ENCODE measurements at places on chromosomes 6 and 20. TPM values are rescaled to one million over a fixed set of nuclear protein-coding genes. Genes with fewer than 3 reads are reported as not detected.
A peak's percentile ranks its signal among the peaks of the same experiment; 100 is the strongest.

Gene ISM1
- total RNA-seq: not detected

GRCh38 chr6:64733433-64733832 lies 973.6 kb downstream of the EYS start:
- DNase-seq: no peak

- DNase-seq: no peak
Measured at GRCh38 chr6:136624347-136624746, 74.1 kb upstream of the MAP7 start.

- no peak for DNase-seq
Measured at GRCh38 chr6:157343732-157344131, 20.4 kb upstream of the TMEM242 start.

DNA sequence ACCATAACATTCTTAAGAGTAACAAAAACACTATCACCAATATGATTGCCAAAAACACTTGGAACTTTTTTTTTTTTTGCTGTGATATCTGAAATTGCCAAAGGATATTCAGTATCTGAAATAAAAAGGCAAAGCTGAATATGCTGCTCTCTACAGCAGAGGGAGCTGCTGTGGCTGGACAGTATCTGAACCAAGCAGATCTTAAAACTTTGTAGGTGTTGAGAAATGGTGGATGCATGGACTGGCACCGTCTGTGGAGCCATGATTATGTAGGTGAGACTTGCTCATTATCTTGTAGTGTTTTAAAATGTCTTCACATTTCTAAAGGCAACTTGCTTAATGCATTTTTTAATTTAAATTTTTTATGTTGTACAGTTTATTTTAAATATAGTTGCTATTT lies 9.2 kb downstream of the PDCD2 start:
- DNase-seq: peak; percentile 8

DNA sequence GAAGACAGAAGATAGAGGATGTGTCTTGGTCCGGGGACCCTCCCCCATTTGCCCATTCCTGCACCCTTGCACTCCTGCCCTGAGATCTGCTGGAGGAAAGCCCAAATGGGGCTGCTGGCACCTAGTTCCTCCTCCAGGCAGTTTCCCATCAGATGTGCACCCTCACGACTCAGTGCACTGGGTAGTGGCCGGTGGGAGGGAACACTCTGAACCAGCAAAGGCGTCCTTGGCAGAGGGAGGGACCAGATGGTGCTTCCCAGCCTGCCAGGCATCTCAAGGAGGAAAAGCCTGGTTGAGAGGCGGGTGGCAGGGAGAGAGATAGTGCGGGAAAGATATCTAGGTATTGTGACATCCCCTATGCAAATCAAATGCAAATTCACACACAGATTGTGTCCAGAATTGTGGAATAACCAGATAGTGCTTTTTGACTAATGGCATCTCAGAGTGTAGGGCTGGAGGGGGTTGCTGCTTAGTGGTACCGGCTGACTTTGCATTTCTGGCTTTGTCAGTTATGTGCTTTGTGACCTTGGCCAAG lies 19.5 kb downstream of the TMEM151B start:
- DNase-seq: no peak

Gene ZBTB12
- total RNA-seq: 3.8 TPM

DNA sequence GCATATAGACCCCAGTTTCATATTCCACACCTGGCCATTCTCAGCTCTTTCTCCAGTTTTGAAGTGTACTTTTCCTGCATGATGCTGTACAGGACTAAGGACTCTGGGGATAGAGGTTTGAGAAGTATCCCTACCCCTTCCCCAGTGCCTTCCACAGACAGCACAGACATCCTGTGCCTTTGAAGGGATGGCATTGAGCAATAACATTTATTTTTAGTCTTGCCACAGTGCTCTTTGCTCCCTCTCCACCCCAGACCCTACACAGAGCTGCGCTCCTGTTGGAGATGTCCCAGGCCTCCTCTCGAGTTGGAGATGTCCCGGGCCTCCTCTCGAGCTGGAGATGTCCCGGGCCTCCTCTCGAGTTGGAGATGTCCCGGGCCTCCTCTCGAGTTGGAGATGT lies 275.8 kb downstream of the FARS2 start:
- DNase-seq: no peak

GRCh38 chr20:58603721-58604120 lies 47.4 kb upstream of the STX16 start:
- DNase-seq: peak; percentile 67

DNA sequence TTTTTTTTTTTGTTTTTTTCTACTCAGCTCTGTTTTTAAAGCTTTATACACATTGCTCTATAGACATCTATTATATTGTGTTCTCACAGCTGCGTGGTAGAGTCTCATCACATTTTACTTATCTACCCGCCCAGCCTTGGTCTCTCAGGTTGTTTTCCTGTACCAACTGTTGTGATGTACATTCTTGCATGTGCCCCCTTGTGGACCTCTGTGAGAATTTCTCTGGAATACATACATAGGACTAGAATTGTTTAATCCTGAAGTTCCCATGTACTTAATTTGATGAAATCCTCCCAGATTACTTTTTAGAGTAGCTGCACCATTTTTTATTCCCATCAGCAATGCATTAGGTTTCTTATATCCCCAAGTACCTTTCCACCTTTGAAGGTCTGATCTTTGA lies 40.4 kb upstream of the TINAG start:
- DNase-seq: peak; percentile 64

DNA sequence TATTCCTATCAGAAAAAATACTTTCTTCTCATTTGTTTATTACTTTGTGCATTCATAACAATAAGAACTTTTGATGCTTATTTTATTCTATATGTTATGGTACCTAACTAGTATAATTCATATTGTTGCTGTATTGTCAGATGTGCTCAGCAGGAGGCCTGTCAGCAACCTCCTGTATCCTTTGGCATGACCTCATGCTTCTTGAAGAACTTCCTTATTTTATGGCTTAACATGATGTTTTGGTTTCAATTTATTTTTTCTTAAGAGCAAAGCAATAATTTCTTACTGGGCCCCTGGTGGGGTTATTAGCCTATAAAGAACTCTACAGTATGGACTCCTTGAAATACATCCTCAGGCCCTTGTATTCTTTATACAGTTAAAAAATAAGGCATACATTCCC lies 17.3 kb downstream of the GGTLC1 start:
- DNase-seq: no peak

Data from fibroblast of the aortic adventitia (primary cell).